ENCODE measurements at places on chromosomes 3 and 15. TPM values are rescaled to one million over a fixed set of nuclear protein-coding genes. Genes with fewer than 3 reads are reported as not detected.

The VGLL3 gene
- total RNA-seq: 2.0 TPM

DNA sequence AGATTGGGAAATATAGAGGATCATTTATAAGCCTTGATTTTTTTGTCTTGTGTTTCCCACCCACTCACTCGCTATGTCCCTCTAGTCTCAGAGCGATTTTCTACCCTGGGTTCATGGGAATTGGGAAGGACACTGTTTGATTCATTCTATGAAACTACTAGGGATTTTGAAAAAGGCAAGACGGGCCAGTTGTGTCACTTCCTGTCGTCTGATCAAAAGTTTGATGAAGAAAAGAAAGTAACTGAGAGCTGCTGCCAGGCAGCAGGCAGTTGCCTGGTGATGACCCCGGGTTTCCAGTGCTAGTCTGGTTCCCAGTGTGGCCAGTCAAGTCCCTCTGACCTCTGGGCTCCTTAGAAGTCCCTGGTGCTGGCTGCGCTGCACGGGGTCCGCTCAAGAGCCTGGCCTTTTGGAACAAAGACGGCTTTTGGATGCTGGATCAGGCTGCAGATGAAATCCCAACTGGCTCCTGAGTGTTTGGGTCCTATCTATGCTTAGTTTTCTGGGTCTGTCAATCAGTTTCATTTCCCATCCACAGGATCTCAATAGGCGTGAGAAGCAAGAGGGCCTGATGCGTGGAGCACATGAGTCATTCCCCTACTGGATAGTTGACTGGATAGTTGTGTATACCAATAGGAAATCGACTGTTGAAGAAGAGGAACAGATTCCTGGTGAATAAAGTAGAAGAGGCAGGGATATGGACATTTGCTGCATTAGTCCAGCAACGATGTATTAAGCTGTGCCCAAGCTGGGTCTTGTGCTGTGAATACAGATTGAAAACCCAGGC is 89.7 kb downstream of the EEFSEC start:
- DNase-seq: no peak

GRCh38 chr3:133843634-133844033 is 38.0 kb downstream of the SRPRB start:
- no peak for DNase-seq

DNA sequence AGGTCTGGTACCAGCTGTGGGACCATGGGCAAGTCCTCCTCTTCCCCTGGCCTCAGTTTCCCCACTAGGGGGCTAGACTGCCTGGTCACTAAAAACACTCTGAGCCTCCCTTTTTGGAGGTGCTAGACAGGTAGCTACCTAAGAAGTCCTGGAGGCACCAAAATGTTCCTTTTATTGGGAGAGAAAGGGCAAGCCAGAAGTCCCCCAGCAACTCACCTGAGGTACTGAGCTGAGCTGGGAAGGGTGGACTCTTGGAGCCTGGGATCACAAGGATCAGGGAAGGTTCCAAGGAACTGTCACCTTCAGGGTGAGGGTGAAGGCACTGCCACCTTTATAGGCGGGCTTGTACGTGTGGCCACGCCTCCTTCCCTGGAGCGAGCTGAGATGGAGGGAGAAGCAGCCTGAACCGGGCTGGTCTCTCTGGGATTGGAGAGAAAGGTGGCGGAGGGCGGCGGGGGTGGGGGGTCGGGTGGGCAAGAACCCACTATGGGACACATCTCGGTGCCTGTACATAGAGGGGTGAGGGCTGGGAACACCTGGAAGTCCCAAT is at the start of gene CYP1A1:
Gene CYP1A1, minus strand, starts transcription at position 304 of the 550 bp plus-strand sequence. CDS start 2,431 bp downstream, outside the sequence.
- DNase-seq: peak; percentile 85

- no peak for DNase-seq
These were observed 424.8 kb downstream of the LPP start for GRCh38 chr3:188578576-188579363.

The CCDC39 gene
- 0.25 TPM for total RNA-seq

GRCh38 chr3:30996467-30996866 is 102.0 kb upstream of the GADL1 start:
- DNase-seq: peak; percentile 73

DNA sequence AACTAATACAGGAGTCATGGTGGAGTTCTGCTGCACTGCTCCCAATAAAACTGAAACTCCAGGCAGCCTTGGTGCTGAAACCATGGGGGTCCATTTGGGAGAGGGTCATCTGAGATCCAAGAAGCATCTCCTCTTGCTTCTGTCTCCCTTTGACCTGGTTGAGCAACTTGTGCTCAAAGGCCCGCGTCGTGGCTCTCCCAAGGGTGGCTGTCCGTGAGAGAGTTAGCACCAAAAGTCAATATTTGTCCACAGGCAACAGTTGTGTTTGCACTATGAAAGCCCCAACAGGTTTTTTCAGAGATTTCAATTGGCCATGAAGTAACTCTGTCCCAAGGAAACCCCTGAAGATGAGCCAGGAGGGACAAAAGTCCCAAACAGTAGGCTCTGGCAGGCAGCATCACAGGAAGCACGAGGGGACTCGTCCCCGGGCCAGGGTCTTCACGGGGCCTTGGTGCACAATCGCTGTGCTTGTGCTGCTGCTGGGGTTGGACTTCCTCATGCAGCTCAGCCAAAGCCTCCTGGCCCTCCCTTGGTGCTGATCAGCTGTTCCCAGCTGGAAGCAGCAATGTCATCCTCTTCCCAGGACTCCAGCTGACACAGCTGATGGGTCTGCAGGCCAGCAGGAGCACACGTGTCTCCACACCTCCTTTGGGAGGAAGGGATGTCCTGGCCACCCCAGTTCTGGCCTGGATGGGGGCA is 39.4 kb upstream of the WNT5A start:
- DNase-seq: no peak

The SLC9A9 gene
- total RNA-seq: 1.3 TPM

DNA sequence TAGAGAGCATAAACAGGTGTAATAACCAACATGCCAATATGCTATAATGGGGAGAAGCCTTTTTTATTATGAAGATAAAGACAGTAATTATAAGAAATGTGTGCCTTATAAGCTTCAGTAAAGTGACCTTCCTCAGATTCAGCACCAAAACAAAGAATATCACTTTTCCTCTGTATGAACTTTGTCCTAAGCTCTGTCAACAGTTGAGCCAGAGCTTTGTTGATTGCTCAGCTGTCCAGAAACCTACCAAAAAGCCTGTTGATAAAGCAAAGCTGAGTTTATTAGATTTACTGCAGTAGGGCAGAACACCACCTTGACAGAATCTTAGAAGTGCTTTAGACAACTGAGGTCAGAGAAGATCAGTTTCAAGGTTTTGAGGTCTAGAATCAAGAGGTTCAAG is 635.3 kb downstream of the EDEM1 start:
- no peak for DNase-seq

The MFN1 gene
- total RNA-seq: 38.5 TPM

DNA sequence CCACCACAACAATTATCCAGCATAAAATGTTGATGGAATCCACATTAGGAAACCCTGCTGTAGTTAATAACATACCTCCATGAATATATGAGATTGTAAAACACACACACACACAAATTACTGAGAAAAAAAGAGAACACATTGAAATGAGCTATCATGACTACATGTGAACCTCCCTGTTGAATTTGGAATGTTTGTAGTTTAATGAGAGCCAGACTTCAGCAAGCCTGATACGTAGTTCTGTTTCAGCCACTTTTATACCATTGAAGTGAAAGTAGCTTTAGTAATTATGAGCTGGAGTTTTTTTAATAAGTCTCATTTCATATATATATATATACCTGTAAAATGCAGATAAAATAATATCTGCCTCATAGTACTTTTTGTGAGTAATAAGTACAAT is 1146.4 kb downstream of the NAALADL2 start:
- no peak for DNase-seq

The KBTBD8 gene
- total RNA-seq: 4.7 TPM

GRCh38 chr3:12934431-12934830 is 93.1 kb upstream of the RPL32 start:
- DNase-seq: no peak

The NR1I2 gene
- 0.12 TPM for total RNA-seq

DNA sequence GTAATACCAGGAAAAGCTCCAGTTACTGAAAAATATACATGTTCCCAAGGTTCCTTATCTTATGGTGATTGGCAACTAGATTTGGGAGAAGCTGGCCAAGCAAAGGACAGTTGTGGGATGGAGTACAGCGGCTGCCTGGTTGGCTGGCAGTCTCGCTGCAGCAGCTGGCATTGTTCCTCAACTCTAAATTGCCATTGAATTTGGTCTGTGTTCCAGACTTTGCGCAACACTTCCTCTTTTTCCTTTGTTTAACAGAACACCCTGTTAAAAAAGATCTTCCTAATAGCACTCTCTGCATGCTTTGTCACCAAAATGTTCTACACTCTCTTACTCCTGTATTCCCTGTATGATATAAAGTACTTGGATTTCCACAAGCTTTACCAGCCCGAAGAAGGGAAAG is 420.6 kb upstream of the RBMS3 start:
- DNase-seq: no peak

DNA sequence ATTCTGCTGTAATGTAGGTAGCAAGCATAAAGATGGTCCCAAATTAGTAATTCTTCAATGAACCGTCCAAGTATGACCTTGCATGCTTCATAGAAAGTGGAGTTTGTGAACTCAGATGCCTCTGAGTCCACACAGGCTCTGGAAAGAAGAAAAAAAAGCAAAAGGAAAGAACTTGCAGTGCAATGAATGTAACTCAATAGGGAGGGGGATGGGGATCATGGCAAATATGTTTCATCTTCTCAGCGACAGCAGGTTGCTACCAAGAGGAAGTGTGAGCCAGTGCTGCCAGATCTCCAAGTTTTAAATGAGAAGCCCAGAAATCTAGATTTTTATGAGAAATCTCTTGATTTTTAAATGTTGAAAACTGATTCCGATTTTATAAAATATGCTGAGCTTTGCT is 50.3 kb downstream of the IL20RB start:
- no peak for DNase-seq

GRCh38 chr15:85925649-85926237 is 131.0 kb upstream of the KLHL25 start:
- DNase-seq: peak; percentile 57

GRCh38 chr3:85535517-85535916 is 576.7 kb downstream of the CADM2 start:
- no peak for DNase-seq

The LYZL4 gene
- not detected for total RNA-seq

DNA sequence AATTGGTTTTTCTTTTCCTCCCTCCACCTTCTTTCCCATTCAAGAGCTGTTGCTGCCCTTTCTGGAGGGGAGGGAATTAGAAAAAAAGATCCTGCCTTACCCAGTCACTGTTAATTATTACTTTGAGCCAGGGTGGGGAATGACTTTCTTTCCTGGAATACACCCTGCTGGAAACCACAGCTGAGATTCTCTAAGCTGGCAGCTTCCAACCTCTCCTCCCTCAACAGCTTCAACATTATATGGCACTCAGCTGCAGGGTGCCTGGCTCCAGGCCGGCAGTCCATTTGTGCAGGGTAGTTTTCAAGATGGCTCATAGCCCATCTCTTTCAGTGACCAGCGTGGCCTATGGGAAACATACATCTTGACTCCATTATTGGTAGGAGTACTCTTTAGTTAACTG is 105.8 kb downstream of the UBE3A start:
- DNase-seq: no peak

The TM4SF18 gene
- total RNA-seq: 0.62 TPM

- no peak for DNase-seq
These were observed at the start of gene GRIP2 for GRCh38 chr3:14539742-14540491. Gene GRIP2, minus strand, starts transcription at chr3:14540342. Its CDS starts 34 bp downstream, at chr3:14540308.

- DNase-seq: no peak
These were observed 113.7 kb upstream of the AADACL2 start for GRCh38 chr3:151620071-151620470.

DNA sequence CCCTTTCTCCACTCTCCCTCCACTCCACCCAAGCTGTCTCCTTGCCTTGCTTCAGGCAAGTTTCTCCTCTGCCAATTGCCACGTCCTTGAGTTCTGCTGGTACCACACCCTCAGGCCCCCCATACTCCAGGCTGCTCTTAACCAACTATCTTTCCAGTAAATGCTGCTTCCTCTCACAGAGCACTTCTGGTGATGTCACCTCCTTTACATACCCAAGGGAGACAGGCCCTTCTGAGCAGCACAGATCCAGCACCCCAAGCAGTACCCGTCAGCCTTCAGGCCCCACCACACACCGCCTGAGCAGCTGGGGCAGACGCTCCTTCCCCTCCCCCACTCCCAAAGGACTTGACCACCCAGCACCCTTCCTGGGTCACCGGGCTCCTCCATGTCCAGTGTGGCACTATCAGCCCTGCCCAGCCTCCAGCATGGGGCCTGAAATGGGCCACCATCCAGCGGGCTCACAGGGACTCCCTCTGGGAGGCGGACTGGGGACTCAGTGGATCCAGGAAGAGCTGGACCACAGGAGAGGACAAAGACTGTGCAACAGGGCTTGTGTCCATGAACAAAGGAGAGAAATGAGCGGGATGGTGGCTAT is 50.2 kb downstream of the KLF15 start:
- DNase-seq: no peak

DNA sequence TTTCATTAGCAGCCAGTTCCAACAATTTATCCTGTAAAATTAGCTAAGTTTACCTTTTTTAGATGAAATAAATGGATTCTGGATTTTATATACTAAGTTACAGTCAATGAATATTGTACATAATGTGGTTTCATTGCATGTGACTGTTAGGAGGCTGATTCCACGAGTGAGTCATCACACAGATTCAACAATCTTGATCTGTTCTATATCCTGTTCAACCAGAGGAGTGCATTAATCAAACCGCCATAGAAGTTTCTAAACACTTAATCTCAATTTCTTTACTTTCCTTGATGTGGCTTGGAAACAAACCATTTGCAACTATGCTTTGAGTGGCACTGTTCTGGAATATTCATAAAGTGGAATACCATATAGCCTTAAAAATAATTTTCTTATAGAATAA is 15.3 kb downstream of the DNAJC13 start:
- no peak for DNase-seq

The SV2B gene
- total RNA-seq: 8.8 TPM

The NCEH1 gene
- 16.5 TPM for total RNA-seq

The MAGEL2 gene
- total RNA-seq: 7.0 TPM

GRCh38 chr3:197432384-197433127 is 123.2 kb downstream of the BDH1 start:
- no peak for DNase-seq

DNA sequence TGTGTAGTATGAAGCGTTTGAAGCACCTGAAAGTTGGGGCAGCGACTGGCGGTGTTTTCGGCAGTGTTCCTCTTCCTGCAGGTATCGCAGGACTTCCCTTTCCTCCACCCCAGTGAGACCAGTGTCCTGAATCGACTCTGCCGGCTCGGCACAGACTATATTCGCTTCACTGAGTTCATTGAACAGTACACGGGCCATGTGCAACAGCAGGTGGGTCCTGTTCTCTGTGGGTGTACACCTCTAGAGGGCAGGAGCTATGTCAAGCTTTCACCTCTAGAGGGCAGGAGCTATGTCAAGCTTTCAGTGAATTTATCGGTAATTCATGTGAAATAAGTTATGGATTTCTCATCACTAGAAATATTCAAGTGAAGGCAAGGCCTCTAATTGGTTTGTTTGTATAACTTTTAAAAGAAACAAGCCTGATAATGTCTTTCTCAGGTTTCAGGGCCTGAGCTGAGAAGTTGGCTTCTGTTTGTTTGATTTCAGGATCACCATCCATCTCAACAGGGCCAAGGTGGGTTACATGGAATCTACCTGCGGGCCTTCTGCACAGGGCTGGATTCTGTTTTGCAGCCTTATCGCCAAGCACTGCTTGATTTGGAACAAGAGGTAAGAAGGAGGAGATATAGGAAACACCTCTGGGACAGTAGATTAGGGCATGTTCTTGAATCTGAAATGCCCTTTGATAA is 5.3 kb downstream of the TUBGCP4 start:
- DNase-seq: peak; percentile 65
